ENCODE measurements at places on chromosomes 16 and 17.

GRCh38 chr16:55539049-55539448 lies 27.4 kb upstream of the CAPNS2 start:
- no peak for DNase-seq

- no peak for DNase-seq
Observed at GRCh38 chr17:65231086-65231485, 93.9 kb downstream of the RGS9 start.

GRCh38 chr17:11378506-11378905 lies 137.5 kb downstream of the SHISA6 start:
- no peak for DNase-seq

GRCh38 chr17:4319221-4319620 lies 47.3 kb downstream of the UBE2G1 start:
- no peak for DNase-seq

DNA sequence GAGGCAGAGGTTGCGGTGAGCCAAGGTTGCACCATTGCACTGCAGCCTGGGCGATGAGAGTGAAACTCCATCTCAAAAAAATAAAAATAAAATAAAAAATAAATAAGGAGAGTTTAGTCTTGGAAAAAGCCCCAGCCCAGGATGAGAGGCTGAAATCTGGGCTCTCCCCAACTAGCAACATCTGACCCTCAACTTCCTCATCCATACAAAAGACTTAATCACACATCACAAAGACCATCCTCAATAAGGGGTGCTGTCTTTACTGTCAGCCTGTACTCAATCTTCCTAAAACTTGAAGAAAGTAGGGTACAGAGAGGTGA lies 11.4 kb upstream of the SLC4A1 start:
- DNase-seq: no peak

GRCh38 chr16:78780808-78781207 lies 681.4 kb downstream of the WWOX start:
- no peak for DNase-seq

DNA sequence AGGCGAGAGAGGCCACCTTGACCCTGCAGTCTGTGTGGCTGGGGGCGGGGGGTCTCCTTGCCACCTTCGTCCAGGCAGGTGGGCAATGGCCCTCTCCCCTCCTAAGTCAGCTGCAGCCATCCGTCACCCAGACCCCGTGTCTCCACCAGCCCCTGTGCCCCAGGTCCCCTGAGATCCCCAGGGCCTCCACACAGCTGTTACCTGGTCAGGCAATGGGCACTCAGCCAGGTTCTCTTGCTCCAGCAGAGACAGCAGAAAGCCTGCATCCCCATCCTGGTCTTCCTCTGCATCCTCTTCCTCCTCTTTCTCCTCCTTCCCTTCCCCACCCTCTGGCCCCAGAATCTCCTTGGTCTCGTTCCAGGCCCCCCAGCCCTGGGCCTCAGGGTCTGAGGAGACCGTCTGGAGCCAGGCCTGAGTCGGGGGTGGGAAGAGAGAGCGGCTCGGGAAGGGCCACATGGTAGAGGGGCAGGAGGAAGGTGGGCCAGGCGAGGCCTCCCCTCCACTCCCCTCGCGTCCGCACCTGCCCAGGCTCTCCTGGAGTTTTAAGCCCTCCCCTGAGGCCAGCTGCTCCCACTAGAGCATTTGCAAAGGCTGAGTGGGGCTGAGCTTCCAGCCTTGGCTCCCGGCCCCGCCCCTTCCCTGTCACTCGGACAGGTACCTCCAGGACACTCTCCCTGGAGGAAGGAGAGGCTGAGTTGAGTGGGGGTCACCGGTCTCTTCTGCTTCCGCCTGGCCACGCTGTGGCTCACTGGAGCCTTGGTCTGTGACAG lies at the start of gene PABPN1L:
TSS of gene PABPN1L (minus strand) at position 510 of the 770 bp plus-strand sequence. CDS start at position 456, 54 bp downstream.
- no peak for DNase-seq

GRCh38 chr17:60863892-60864707 lies 186.4 kb downstream of the BCAS3 start:
- DNase-seq: no peak

DNA sequence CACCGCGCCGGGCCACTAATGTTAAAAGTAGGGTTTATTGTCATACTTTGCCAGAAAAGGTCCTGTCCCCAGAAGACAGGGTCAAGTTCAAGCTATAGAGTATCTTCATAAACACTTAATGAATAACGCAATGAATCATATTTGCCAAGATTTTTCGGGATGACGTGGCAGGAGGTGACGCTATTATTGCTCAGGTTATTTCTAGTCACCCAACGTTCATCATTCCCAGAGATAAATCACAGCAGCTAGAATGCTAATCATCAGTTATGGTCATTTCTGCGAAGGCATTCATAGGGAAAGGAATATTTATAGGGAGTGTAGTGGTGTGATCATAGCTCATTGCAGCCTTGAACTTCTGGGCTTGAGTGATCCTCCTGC lies 2.0 kb downstream of the TMC5 start:
- DNase-seq: no peak

DNA sequence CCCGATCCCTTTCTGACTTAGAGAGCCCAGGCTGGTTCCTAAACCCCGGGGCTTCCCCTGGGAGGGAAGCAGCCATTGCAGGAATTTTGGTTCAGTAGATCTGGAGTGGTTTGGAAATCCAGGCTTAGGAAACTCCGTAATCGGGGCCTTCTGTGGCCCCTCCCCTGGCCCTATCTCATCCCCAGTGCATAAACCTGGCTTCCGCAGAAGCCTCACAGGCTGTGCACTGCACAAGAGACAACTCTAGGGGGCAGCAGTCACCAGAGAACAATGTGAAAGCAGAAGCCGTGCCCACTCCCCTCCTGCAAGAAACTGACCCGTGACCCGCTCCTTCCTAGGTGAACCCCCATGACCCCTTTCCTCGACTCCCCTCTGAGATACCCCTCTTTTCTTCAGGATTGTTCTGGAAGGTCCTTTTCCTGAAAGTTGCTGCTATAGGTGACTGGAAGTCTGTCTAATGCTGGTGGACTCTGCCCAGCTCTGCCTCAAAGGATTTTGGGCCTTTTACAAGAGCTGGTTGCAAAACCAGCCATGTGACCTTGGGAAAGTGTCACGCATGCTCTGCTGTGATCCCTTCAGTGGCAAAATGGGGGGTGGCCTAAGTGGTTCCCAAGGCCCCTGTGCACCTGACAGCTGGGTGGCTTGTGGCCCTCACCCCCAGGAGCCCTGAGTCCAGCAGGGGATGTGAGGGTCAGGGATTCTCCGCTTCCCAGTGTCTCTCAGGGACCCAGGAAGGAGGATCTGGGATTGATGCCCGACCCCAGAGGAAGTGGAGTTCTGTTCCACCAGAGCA lies 14.4 kb downstream of the GUCY2D start:
- peak; percentile 81 for DNase-seq

- DNase-seq: peak; percentile 8
Observed at GRCh38 chr16:30697264-30698138, 1.5 kb upstream of the SRCAP start.

GRCh38 chr17:33164169-33164881 lies 128.8 kb downstream of the ASIC2 start:
- no peak for DNase-seq

DNA sequence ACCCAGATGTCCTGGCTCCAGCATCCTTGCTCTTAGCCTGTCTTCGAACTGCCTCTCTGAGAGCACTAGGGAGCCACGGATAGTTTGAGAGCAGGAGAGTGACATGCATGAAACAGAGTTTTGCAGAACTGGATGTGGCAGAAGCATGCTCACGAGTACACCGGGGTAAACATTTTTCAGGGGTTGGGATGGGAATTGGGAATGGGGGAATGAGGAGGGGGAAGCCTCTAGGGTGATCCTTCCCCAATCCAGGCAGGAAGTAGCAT lies 34.2 kb upstream of the CIBAR2 start:
- no peak for DNase-seq

- DNase-seq: no peak
Observed at GRCh38 chr17:76370261-76370993, 14.0 kb upstream of the SPHK1 start.

- peak; percentile 85 for DNase-seq
Observed at GRCh38 chr16:30925632-30925987, 2.2 kb downstream of the FBXL19 start.

DNA sequence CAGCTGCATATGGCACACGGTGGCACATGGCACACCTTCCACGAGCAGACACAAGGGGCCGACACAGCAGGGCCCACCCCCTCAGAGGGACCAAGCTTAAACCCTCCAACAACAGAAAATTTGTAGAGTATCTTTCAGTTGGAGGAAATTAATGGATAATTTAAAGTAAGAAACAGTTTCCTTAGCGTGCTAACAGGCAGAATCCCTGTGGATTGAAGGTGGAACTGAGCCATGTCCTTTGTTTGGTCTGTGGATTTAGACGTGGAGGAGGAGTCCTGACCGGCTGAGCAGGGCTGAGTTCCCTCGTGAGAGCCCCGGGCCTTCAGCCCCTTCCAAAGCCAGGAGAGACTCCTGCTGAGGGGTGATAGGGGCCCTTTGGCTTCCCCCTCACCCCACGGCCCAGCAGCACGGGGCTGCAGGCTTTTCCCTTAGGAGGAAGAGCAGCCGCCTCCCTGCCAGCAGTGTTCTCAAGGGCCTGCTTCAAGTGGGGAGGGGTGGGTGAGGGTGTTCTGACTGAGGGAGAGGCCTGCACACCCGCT lies 1.4 kb upstream of the CYB561 start:
- no peak for DNase-seq

- no peak for DNase-seq
Observed at GRCh38 chr17:8138374-8138671, 13.9 kb downstream of the PER1 start.

DNA sequence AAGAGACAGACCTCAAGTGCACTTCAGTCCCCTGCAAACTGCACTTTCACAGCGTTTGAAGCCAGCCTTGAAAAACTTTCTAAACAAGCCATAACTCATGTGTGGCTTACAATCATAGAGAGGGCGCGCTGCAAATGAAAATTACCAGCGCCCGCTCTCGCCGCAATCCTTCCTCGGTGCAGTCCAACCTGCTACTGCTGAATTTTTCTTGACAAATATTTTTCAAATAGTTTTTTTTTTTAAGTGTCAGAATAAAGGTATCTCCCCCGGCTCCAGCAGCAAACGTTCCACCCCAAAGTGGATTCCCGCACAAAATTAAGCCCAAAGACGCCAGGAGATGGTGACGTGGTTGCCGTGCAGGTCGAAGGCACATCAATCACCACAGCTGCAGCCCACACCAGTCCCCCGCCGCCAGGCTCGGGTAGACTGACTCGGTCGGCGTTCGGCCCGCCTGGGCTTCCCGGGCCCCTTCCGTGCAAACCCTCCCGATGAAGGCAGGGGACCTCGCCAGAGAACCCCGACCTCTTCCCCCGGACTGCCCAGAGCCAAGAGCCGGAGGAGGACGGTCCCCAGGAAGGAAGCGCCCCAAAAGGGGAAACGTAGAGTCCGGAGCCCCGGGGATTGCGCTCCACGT lies 630 bp downstream of the GRB2 start:
- peak; percentile 90 for DNase-seq

DNA sequence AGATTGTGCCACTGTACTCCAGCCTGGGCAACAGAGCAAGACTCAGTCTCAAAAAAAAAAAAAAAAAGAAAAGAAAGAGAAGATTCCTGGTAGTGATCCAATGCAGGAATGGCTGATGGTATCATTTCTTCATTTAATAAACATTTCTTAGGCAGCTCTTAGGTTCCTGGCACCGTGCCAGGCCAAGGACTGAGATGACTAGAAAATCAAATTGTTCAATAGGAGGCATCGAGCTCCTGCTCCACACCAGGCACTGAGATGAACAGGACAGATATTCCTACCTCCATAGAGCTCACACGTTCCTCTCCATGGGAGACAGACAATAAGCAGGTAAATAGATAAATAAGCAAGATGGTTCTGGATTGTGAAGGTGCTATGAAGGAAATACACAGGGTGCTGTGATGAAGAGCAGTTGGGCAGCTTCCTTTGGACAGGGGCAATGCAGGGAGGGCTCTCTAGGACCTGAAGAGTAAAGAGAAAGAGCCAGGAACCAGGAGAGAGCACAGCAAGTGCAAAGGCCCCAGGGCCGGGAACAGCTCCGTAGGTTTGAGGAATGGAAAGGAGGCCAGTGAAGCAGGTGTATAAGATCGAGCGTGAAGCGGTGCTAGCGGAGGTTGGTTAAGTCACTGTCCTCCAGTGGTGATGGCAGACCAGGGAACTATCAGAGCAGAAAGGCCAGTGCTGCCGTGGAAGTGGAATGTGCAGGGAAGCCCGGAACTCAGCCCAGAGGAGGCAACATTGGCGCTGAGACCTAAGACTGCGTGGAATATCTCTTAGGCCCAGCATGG lies 26.5 kb upstream of the CRHR1 start:
- DNase-seq: peak; percentile 51

- no peak for DNase-seq
Observed at GRCh38 chr17:49618028-49618611, 42.4 kb downstream of the NXPH3 start.

- DNase-seq: no peak
Observed at GRCh38 chr16:50490828-50491227, 57.4 kb upstream of the NKD1 start.

DNA sequence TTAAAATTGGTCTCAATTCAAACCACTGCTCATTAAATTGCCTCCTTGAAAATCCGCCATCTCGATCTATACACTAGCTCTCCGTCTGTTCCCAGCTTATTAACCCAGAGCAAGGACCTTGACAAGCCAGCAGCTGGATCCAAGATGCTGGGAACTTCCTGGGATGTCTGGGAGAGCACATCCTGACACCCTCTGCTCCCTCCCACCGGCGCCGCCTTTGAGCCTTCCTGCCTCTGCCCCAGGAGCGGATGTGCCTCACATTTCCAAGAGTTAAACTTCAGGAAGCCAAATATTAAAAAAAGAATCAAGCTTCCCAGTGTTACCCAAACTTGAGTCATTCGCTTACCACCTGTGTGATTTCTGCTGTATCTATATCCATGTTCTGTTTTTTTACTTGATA lies 107.9 kb downstream of the HAPSTR1 start:
- DNase-seq: no peak

DNA sequence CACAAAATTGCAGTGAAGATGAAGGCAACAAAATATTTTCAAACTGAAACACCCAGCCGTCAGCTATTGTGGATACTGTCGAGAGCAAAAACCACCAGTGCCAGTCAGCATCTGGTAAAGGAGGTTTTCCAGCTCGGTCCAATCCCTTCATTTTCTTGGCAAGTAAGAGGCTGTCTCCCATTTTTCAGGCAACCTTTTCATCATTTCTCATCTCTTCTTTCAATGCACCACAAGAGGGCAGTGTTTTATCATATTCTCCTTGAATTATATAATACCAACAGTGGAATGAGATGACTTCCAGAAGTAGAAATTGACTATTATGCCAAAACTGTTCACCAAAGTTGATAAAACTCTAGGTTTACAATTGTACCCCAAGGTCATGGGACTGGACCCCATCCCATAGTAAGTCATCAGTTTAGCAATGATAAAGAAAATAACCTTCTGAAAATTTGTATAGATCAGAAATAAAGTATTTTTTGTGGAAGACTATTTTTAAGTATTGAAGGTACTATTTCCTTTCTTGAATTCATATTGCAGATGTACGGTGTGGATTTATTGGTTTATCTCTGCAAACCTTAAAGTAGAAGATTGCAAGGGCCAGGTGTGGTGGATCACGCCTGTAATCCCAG lies 16.8 kb downstream of the NQO1 start:
- no peak for DNase-seq

DNA sequence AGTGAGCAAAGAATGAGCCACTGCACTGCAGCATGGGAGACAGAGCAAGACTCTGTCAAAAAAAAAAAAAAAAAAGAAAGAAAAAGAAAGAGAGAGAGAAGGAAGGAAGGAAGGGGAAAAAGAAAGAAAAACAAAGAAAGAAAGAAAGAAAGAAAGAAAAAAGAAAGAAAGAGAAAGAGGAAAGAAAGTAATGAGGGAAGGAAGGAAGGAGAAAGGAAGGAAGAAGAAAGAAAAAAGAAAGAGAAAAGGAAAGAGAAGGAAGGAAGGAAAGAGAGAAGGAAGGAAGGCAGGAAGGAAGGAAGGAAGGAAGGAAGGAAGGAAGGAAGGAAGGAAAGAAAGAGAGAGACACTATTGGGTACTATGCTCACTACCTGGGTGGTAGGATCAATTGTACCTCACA lies 122.2 kb upstream of the ERCC4 start:
- DNase-seq: no peak

GRCh38 chr16:18060351-18060750 lies 276.2 kb downstream of the NPIPA8 start:
- no peak for DNase-seq
